Adrenal gland (tissue), 19 donors: ENCODE measurements at places on chromosomes 13 and 19. TPM values are rescaled to one million over a fixed set of nuclear protein-coding genes. Genes with fewer than 3 reads are reported as not detected.

Gene ZNF345
- total RNA-seq, result 6.8 TPM

Gene CCNE1
- 3.0 TPM for total RNA-seq

Gene MEDAG
- 2.2 TPM for total RNA-seq

Gene ZNF534
- total RNA-seq, result not detected

GRCh38 chr13:71876648-71877255 lies 9.7 kb upstream of the DACH1 start:
- no peak for DNase-seq
- no peak overlapping the region for H3K4me3 ChIP-seq
- peaks cover 5% of the 10 kb centered on the region for H3K4me1 ChIP-seq
- H3K36me3 ChIP-seq, result no peaks in the 10 kb centered on the region
- no peaks in the 10 kb centered on the region for H3K27me3 ChIP-seq

DNA sequence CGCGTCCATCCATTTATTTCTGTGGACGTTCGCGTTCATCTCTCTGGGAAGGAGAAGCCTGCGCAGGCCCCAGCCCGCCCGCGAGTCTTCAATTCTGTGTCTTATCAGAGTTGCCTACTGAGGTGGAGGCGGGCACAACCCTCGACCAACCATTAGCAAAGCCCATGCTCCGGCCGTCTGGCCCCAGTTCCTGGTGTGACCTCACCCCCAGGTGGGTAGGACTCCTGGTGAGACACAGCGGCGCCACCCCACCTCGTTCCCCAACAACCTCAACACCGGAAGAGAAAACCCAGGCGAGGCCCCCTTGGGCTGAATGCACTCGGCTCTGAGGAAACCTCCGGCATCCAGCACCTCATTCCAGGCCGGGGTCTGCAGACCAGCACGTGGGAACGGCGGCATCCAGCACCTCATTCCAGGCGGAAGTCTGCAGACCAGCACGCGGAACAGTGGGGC lies 14.7 kb downstream of the ZNF787 start:
- no peak overlapping the region for H3K4me3 ChIP-seq
- DNase-seq, result no peak
- no peaks in the 10 kb centered on the region for H3K27me3 ChIP-seq
- peak overlapping the region; percentile 19 for H3K27ac ChIP-seq

DNA sequence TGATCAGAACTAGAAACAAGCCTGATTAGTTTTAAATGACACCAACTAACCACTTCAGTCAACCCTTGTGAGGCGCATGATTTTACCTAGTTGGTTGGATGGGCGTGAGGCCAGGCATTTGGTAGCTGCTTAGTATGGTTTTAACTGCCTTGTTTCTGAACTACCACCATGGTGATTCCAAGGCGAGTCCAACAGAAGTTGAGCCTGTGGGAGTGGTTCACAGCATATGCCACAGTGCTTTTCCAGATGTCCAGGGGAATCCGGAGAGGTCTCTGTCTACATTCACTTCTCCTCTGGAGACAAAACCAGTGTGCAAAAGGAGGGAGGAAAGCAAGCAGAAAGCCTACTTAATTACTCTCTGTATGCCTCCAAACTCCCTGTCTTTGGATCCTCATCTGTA lies 524.1 kb downstream of the GPC6 start:
- no peaks in the 10 kb centered on the region for H3K4me1 ChIP-seq
- DNase-seq, result no peak
- no peaks in the 10 kb centered on the region for H3K36me3 ChIP-seq
- H3K4me3 ChIP-seq, result no peak overlapping the region
- H3K27me3 ChIP-seq, result no peaks in the 10 kb centered on the region
- no peak overlapping the region for H3K27ac ChIP-seq

Gene LMTK3
- 2.2 TPM for total RNA-seq

DNA sequence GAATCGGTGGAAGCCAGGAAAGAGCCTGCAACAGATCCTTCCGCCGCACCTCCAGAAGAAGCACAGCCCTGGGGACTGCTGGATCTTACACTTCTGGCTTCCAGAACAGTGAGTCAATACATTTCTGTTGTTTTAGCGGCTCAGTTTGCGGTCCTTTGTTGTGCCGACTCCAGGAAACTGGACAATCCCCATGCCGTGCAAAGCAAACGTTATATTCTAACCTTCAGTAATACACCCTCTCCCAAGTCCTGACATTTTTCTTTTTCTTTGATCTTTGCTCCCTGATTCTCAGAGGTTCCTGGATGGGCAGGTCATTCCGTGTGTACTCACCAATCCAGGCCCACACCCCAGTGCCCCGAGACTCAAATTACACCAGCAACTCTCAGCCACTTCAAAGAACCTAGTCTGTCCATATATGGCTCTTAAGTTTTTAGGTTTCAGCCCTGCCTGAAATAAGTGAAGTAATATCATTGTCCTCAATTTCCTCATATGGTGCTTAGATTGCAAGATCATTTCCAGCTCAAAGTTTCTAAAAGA lies 387.1 kb upstream of the SGCG start:
- no peak overlapping the region for H3K27ac ChIP-seq
- H3K4me1 ChIP-seq, result no peaks in the 10 kb centered on the region
- H3K36me3 ChIP-seq, result no peaks in the 10 kb centered on the region
- H3K27me3 ChIP-seq, result peaks cover 12% of the 10 kb centered on the region

DNA sequence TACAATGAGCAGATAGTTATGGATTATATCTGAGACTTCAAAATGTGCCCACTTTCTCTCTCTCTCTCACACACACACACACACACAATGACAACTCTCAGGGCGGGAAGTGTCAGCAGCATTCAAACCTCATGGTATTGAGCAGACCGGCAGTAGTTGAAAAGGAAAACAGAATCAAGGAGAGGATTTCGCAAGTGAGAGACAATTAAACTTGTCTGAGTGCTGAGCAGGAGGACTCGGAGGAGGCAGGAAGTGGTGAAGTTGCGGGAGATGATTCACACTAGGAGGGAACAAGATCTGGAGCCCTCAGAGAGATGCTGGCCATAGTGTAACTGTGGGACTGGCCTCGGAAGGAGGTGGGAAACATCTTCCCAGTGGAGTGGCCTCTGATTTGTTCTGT lies 353.1 kb downstream of the EFNB2 start:
- H3K27ac ChIP-seq, result no peak overlapping the region
- H3K4me1 ChIP-seq, result no peaks in the 10 kb centered on the region
- no peak for DNase-seq
- H3K27me3 ChIP-seq, result no peaks in the 10 kb centered on the region

Gene CEACAM7
- total RNA-seq, result not detected

DNA sequence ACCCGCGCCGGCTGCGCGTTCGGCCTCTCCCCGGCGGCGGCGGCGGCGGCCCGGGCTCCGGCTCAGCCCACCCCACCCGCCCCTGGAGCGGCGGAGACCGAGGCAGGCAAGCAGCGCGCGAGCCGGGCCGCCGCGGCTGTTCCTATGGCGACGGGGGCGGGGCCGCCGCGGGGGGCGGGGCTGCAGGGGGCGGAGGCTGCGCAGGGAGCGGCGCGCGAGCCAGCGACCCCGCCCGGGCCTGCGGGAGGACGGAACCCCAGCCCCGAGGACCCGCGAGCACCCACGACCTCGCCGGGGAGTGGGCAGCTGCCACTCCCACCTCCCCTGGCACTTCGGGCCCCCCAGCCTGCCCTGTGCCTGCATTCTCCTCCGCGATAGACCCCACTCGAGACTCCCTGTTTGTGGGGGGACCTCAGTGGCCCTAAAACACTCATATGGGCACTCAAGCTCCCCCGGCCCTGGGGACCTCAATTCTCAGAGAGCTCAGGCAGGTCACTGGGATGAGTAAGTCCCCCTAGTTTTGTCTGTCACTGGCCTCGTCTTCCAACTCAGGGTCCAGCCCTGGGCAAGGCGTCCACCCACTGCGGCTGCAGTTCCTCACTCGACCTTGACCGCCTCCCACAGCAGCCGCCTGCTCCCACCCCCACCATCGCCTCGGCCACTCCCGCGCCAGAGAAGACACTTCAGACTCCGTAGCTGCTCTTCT lies at the start of gene CTXN1:
Gene CTXN1, minus strand, starts transcription at position 115 of the 706 bp plus-strand sequence. CDS start 597 bp downstream, outside the sequence.
- H3K27ac ChIP-seq, result peak within 1 kb of the TSS; percentile 94
- H3K4me3 ChIP-seq, result peak within 1 kb of the TSS; percentile 71

Gene ATP4B
- not detected for total RNA-seq

DNA sequence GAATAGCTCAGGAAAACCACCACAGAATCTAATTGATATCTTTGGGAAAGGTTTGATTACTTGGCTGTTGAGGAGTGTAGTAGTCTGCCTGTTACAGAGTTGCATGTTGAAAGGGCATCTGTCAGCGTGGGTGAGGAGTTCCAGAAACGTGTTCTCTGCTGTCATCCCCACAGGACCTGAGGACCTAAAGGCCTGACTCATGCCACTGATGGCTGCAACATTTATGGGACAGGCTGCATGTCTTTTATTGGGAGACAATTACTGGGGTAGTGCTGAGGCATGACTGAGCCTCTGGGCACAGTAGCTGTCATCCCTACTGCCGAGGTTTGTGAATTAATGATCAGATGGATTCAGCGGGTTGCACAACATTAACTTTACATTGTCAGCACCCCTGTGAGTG lies 525.9 kb downstream of the GPC6 start:
- no peaks in the 10 kb centered on the region for H3K27me3 ChIP-seq
- no peak overlapping the region for H3K27ac ChIP-seq
- H3K36me3 ChIP-seq, result no peaks in the 10 kb centered on the region
- no peak overlapping the region for H3K4me3 ChIP-seq
- no peak for DNase-seq

DNA sequence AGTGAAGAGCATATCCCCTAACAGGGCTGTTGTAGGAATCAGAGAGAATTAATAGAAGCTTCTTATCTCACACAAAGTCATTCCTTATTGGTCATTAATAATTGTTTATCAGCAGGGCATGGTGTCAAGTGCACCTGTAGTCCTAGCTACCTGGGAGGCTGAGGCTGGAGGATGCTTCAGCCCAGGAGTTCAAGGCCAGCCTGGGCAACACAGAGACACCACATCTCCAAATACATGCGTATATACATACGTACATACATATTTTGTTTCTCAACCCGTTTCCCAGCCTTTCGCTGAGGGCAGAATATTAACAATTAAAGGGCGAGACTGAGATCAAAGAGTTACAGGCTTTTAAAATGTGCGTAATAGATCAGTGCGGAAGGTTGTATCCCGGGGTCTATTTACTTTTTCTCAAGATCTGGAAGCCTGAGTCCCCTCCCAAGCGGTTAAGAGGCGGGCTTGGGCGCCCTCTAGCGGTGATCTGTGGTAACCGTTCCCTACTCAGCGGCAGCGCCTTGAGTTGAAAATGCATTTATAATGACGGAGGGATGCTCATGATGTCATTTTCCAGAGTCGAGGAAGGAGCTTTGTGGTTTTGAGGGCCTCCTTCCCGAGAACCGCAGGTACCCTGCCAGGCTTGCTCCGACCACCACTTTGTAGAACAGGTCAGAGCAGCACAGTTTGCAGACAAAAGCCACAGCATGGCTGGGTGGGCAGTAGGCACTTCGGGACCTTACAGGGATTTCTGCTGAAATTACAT lies 169.6 kb upstream of the GPR12 start:
- H3K4me1 ChIP-seq, result no peaks in the 10 kb centered on the region
- H3K4me3 ChIP-seq, result no peak overlapping the region

- DNase-seq, result no peak
- no peak overlapping the region for H3K4me3 ChIP-seq
- H3K27me3 ChIP-seq, result peaks cover 4% of the 10 kb centered on the region
- no peak overlapping the region for H3K27ac ChIP-seq
Measured at GRCh38 chr19:42093926-42094325, 18.0 kb downstream of the ZNF574 start.

DNA sequence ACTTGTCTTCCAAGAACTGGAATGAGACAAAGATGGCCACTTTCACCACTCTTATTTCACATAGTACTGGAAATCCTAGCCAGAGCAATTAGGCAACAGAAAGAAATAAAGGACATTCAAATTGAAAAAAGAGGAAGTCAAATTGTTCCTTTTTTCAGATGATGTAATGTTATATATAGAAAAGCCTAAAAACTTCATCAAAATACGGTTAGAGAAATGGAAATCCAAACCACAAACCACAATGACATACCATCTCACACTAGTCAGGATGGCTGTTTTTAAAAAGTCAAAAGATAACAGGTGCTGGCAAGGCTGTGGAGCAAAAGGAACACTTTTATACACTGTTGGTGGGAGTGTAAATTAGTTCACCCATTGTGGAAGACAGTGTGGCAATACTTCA lies 113.3 kb upstream of the SPRY2 start:
- no peak overlapping the region for H3K27ac ChIP-seq
- H3K4me3 ChIP-seq, result no peak overlapping the region
- no peak for DNase-seq
- H3K36me3 ChIP-seq, result no peaks in the 10 kb centered on the region

Gene ZNF83
- 39.1 TPM for total RNA-seq

DNA sequence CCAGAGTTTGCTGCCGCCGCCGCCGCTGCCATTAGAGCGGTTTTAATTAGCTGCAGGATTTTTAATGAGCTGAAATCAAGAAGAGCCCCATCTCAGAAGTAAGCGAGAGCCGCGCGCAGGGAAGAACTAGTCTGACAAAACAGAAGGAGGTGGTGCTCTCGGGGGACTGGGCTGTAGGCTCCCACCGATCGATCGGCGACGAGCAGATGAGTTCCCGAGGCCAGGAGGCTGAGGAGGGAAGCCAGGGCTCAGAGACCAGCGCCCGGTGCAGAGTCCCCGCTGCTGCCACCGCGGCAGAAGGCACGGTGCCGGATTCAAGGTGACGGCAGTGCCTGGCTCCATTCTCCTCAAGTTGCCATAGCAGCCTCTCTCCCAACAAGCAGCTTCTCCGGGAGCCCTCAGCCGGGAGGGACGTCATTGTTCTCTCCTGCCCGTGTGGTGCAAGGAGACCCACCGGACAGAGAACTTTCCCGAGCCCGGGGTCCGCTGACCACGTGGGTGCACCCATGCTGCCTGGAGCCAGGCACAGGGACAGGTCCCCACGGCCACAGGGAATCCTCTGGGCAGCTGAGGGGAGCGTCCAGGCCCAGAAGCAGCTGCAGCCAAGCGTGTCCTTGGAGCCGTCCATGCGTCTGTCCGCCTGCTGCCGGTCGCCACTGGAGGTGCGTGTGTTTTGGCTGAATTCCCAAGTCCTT lies 62.9 kb downstream of the CHST8 start:
- H3K36me3 ChIP-seq, result no peaks in the 10 kb centered on the region
- peaks cover 16% of the 10 kb centered on the region for H3K27me3 ChIP-seq
- DNase-seq, result peak; percentile 45

GRCh38 chr19:53639471-53639870 lies 7.7 kb downstream of the DPRX start:
- no peak overlapping the region for H3K27ac ChIP-seq
- no peak overlapping the region for H3K4me3 ChIP-seq
- no peaks in the 10 kb centered on the region for H3K36me3 ChIP-seq
- no peak for DNase-seq
- no peaks in the 10 kb centered on the region for H3K27me3 ChIP-seq
- H3K4me1 ChIP-seq, result no peaks in the 10 kb centered on the region

- no peaks in the 10 kb centered on the region for H3K27me3 ChIP-seq
- no peak overlapping the region for H3K27ac ChIP-seq
- no peak for DNase-seq
- no peak overlapping the region for H3K4me3 ChIP-seq
- H3K4me1 ChIP-seq, result peaks cover 9% of the 10 kb centered on the region
Measured at GRCh38 chr13:44017756-44018309, 138.1 kb downstream of the LACC1 start.

Gene IGSF23
- total RNA-seq, result not detected

Gene ZNF492
- total RNA-seq, result 0.94 TPM

- peaks cover 4% of the 10 kb centered on the region for H3K4me1 ChIP-seq
- H3K4me3 ChIP-seq, result no peak overlapping the region
- no peak for DNase-seq
- H3K27ac ChIP-seq, result no peak overlapping the region
- H3K36me3 ChIP-seq, result no peaks in the 10 kb centered on the region
Measured at GRCh38 chr13:71461892-71462291, 405.1 kb downstream of the DACH1 start.
